ENCODE measurements at places on chromosomes 12 and 14. TPM values are rescaled to one million over a fixed set of nuclear protein-coding genes. Genes with fewer than 3 reads are reported as not detected.
A peak's percentile ranks its signal among the peaks of the same experiment; 100 is the strongest.

SLC8A3 gene
- 1.3 TPM for polyA plus RNA-seq

ARHGEF40 gene
- polyA plus RNA-seq: 137 TPM

GPD1 gene
- polyA plus RNA-seq: 36.9 TPM

DNA sequence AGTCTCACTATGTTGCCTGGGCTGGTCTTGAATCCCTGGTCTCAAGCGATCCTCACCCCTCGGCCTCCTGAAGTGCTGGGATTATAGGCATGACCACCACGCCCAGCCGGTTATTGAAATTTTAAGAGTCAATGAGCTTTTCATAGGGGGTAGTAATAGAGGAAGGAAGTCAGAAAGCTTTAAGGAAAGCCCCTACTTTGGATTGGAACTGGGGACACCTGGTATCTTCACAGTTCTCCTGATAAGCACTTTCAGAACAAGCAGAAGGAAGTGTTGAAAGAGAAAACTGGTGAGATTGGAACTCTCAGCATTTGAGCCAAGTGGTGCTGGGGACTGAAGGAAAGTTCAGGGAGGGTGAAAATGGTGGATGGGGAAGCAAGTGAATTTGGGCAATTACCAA lies 5.1 kb downstream of the SLC4A8 start:
- no peak for DNase-seq

DNA sequence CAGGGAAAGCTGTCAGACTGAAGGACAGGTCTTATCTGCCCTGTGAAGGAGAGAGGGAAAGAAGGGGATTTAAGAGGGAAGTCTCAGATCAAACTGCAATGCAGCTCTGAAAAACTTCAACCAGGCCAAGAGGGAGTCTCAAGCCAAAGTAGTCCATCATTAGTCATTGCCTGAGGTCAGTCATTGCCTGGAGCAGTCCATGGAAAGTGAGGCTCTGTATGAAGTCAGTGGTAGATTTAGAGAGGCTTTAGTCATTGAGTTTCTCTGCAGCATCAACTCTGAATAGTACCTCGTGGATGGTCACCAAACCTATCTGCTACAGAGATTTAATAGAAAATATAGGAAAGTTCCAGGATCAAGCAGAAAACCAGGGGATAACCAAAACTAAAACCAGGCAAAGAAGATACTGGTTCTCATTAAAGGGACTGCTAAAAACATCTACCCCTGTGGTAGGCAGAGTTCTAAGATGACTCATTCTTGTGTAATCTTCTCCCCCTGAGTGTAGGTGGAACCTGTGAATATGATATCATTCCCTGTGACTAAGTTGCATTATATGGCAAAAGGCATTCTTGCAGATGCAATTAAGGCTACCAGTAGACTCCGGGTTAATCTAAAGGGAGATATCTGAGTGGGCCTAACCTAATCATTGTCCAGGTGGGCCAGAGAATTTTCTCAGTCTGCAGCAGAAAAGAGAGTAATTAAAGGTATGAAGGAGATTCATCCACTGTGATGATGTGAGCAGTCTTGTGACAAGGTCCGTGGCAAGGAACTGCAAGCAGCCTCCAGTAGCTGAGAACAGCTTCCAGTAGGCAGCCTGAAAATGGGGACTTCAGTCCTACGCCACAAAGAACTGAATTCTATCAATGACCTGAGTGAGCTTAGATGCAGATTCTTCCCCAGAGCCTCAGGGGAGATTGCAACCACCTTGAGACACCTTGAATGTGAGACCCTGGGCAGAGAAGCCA lies 123.1 kb downstream of the GALC start:
- DNase-seq: no peak

GRCh38 chr12:26948309-26948708 lies 10.0 kb downstream of the FGFR1OP2 start:
- no peak for DNase-seq

GRCh38 chr12:132530447-132530846 lies 40.5 kb downstream of the FBRSL1 start:
- no peak for DNase-seq

GRCh38 chr14:61703342-61704129 lies 8.2 kb downstream of the HIF1A start:
- no peak for DNase-seq

DNA sequence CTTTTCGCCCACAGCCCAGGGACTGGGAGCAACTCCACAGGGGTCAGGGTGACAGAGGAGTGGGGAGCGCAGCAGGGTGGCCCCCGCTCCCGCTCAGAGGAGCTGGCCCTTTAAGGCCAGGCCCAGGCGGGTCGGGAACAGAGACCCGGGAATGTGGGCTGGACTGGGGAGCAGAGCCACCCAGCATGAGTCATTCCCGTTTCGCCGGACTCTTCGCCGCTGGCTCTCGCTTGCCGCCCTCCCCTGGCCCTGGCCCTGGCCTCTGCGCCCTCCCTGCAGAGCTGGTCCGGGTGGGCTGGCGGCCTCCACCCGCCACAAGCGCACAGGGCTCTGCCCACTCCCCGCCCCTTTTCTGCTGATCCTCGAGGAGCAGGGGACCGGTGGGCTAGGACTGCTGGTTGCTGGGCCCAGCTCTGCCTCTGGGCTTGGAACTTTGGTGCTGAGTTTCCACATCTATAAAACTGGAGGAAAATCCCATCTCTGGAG lies 92.8 kb downstream of the NINJ2 start:
- DNase-seq: peak; percentile 89

DNA sequence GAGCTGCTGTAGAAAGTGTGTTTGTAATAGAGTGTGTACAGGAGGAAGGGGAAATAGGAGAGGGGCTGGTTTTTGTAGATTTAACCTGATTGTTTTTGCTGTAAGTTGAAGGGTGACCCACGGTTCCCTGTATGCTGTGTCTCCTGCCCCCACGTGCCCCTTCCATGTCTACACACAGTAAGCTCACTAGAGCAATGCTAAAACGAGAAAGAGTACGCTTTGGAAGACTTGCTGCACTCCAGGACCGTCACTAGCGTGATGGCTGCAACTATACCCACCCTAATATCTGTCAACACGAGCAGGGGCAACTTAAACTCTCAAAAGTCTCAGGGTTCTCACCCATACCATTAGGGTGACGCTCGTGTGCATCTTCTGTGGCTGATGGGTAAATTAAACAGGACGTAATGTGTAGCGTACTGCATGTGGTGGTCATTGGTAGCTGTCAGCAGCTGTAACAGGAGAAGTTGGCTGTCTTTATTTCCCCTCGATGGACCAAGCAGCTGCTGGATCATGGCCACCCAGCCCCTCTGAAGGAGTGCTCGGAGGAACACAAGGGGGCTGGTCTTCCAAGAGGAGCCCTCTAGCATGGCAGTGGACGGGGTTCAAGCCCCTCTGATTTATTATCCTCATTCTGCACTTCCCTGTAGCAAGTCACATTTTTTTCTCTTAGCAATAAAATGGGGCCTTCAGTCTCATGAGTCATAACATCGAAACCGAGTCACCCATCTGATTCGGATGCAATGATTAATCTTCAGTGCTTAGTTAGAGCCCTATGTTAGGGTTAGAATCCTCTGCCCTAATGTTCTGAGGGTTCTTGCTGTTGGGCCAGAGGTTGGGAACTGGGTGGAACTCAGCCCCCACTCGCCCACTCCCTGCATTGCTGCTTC lies 14.0 kb downstream of the CCND2 start:
- DNase-seq: no peak

Data from adrenal gland (tissue), 19 donors.